Activated T-helper 1 cell treated with anti-CD3 and anti-CD28 coated beads, Interleukin-2, amount 50 U/mL, for 16 hours (primary cell): ENCODE measurements at places on chromosomes 2 and 18.

DNA sequence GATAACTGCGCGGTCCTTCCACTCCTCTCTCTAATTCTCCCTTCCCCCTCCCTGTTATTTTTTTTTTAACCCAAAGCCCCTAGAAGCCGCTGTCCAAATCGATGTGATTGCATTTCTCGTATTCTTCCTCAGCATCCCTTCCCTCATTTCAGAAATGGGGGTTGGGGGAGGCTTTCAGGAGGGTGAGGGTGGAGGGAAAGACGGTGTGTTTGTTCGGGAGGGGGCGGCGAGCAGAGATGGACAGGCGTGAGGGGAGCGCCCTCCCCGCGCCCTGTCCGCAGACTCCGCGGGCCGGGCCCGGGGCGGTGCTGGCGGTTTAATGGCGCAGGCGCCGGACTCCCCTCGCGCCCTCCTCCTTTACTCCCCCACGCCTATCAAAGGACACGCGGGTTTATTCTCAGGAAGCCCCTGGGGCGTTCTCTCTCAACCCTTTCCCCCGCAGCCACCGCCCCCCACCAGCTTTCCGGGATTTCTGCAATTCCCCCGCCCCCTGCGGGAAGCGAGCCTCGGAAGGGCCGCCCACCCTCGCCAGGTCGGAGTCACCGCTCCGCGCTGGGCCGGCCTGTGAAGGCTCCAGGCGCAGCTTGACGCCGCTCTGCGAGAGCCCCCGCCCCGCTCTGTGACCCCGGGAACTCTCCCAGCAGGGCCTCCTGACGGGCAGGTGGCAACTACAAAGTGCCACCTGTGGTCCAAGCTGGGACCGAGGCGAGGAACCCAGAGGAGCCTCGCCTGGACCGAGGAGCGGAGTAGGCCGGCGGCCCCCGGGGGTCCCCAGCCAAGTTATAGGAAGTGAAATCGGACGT is 981 bp downstream of the ST8SIA3 start:
- no peak for DNase-seq

- no peak for DNase-seq
Observed at GRCh38 chr2:190947711-190948251, 66.2 kb downstream of the STAT1 start.

GRCh38 chr2:11009891-11010290 is 98.2 kb downstream of the KCNF1 start:
- no peak for DNase-seq

DNA sequence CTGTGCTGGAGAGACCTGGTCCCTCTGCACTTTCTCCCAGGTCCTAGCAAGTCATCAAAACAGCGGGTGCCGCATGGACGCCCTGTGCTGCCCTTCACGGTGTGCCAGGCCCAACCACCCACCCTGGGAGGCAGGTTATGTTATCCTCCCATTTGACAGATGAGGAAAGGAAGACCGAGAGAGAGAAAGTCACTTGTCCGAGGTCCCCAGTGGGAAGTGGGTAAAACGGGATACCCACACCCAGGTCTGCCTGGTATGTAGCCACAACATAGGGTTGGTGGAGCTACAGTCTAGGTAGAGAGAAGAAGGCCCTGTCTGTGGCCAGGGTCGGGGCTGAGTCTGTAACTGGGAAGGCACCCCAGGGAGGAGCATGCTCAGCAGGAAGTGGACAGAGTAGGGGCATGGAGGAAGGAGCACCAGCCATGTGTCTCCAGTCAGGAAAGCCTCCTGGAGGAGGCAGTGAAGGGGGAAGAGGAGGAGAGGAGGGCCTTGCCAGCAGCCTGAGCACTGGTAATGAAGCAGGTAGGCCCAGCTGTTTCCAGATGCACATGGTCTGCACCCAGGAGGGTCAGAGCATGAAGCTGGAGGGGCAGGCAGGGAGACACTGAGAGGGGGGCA is 98.4 kb downstream of the ZFP36L2 start:
- DNase-seq: no peak

- no peak for DNase-seq
Observed at GRCh38 chr2:237725661-237726060, 72.9 kb upstream of the RBM44 start.

- DNase-seq: no peak
Observed at GRCh38 chr2:165843351-165843750, 49.3 kb upstream of the GALNT3 start.

GRCh38 chr2:73937899-73938298 is 11.2 kb downstream of the DGUOK start:
- no peak for DNase-seq

- no peak for DNase-seq
Observed at GRCh38 chr2:217614498-217614897, 388.3 kb downstream of the TNS1 start.

- no peak for DNase-seq
Observed at GRCh38 chr18:35371412-35372195, 5.5 kb downstream of the ZNF396 start.

- DNase-seq: no peak
Observed at GRCh38 chr18:11156978-11157377, 7.6 kb upstream of the PIEZO2 start.

GRCh38 chr2:120357768-120358167 is 11.8 kb downstream of the INHBB start:
- DNase-seq: no peak

DNA sequence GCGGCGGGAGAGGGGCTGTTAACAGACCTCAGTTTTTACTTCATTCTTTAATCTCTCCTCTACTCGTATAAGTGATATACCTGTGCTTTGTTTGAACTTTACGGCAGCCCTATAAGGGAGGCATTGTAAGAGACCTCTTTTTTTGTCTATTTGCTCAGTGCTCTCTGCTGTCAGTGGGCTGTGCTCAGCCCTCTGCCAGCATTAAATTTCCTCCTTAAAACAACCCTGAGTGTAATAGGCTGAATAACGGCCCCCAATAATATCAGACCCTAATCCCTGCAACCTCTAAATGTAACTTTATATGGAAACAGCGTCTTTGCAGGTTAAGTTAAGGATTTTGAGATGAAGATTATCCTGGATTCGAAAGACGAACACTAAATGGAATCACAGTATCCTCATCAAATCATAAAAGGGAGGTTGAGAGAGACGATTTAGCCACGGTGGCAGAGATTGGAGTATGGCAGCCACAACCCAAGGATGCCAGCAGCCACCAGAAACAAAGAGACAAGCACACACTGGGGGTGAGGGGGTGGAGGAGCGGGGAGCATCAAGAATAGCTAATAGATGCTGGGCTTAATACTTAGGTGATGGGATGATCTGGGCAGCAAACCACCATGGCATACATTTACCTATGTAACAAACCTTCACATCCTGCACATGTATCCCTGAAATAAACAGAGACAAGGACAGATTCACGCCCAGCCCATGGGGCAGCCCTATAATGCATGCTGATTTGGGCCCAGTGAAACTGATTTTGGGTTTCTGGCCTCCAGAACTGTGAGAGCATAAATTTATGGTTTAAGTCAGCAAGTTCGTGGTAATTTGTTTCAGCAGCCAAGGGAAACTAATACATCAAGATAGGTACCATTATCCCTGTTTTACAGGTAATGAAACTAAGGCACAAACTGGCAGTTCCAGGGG is 894 bp upstream of the FARSB start:
- no peak for DNase-seq

- DNase-seq: no peak
Observed at GRCh38 chr2:43326101-43326825, 99.9 kb upstream of the ZFP36L2 start.

GRCh38 chr18:13623348-13623747 is 103.0 kb downstream of the FAM210A start:
- DNase-seq: no peak

DNA sequence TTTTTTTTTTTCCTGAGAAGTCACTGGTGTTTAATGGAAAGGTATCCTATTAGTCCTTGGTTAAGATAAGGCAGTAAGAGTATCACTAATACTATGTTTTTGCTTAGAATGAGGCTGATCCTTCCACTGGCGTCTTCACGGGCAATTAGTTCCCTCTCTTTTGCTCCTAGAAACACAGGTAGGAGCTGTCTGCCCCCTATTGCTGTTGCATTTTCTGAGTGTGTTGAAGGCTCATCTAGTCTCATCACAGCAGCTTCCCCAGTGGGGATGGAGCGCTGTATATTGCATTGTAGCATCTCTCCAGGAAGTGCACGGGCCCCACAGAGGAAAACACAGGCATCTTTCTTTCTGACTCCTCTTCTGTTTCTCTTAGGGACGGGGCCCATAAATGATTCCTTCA is 145.0 kb downstream of the NAPG start:
- DNase-seq: no peak

GRCh38 chr2:97708048-97708380 is 5.4 kb upstream of the ZAP70 start:
- no peak for DNase-seq

GRCh38 chr2:18045230-18045629 is 166.8 kb downstream of the KCNS3 start:
- DNase-seq: no peak

- peak; percentile 72 for DNase-seq
Observed at GRCh38 chr2:219642465-219643083, 15.1 kb downstream of the SLC4A3 start.

DNA sequence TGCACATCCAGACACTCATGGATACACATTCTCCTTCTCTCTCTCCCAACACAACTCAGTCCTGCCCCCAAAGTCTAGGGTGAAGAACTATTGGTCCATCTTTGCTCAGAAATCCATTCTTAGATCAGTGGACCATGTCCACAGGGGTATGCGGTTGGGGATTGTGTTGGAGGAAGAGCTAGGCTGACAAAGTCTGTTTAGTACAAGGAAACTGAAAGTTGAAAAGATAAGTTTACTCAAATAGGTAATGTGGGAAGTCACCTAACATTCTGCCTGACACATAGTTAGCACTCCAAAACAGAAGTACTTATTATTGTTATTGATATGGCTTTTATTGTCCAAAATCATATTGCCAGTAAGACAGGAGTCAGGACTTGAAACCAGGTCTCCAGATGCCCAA is 55.9 kb downstream of the ALK start:
- no peak for DNase-seq

GRCh38 chr2:237874585-237875161 is 15.2 kb downstream of the RAMP1 start:
- DNase-seq: no peak

GRCh38 chr18:63681449-63682340 is 20.0 kb upstream of the SERPINB3 start:
- no peak for DNase-seq

GRCh38 chr2:225274751-225275150 is 124.8 kb upstream of the NYAP2 start:
- DNase-seq: no peak

- DNase-seq: no peak
Observed at GRCh38 chr2:179932786-179933185, 71.4 kb upstream of the ZNF385B start.

DNA sequence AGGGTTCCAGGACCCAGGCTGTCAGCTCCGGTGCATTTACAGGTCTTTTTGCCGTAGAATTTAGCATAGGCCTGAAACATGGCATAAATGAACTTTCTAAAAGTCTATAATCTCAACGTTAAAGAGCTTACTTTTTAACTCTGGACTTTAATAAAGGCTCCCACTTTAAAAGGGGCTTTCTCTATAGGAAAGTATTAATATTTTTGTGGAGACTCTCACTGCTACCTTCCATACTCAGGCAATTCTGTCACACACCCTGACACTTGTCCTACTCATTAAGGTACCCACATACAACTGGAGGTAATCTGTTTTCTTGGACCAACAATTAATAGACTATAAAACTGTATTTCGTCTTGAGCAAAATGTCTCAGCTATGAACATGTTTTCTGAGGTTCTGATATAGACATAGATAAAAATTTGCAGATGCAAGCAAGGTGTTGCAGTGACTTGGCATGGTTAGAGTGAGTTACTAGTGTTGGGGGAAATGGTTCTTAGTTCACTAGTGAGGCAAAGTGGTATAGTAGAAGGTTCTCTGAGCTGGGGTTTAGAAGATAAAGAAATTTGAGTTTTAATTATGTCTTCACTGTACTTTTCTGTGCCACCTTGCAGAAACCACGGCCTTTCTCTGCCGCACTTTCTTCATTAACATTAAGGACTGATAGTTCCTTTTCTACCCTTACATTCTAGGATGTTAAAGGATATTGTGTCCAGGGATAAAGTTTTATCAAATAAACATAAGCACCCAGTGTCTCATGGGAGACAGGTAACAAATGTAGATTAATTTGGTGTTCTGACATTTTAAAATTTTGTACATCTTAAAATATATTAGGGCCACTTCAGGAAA is 10.8 kb upstream of the NR4A2 start:
- no peak for DNase-seq

- no peak for DNase-seq
Observed at GRCh38 chr2:239472235-239472775, 71.5 kb upstream of the HDAC4 start.

GRCh38 chr2:189267925-189268579 is 88.5 kb upstream of the COL5A2 start:
- DNase-seq: no peak

DNA sequence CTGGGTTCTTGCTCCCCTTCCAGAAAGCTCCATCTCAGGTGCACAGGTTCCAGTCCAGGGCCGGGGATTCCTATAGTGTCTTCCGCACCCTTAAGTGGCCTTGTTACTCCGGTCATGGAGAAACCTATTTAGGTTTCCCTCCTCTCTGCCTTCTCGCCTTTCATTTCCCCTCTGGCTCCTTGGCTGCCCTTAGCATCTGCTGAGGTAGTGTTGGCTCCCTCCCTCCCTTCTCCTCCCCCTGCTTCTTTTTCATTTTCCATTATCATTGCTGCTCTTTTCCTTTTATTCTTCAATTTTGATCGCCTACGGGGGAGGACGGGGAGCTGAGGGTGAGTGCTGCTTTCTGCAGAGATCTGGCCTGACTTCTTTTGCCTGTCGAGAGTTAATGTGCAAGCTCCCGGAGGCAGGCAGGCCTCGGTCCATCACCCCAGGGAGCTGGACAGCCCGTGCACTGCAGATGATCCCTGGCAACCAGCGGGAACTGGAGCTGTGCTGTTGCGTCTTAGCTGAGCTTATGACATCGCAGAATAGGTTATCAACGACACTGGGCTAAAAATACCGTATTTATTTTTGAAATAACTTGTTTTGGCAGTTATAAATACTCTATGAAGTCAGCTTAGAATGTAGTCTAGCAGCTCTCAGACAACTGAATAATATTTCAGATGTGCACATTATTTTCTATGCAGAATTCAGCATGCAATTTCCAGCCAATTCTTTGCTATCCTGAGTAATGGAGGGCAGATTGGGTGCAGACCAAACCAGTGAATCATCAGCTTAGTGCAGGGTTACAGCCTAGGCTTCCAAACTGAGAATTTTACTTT is 141.9 kb downstream of the SLC4A3 start:
- no peak for DNase-seq

DNA sequence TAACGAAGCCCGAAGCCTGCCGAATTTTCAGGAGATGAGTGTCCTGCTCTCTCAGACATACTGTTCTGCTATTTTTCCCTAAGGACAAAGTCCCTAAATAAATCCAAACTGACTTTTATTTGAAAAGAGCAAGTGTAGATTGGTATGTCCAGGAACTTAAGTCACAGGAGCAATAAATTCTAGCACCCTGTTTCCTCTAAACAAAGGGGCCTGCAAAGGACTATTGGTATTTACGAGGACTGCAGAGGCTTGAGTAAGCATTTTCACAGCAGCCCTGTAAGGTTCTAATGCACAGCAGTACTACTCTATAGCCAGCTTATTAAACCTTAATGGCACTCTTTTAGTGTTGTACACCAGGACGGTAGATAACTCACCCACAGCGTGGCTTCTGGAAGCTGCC is 740.3 kb downstream of the NRXN1 start:
- DNase-seq: no peak
